ENCODE measurements at places on chromosomes 12 and 14.

DNA sequence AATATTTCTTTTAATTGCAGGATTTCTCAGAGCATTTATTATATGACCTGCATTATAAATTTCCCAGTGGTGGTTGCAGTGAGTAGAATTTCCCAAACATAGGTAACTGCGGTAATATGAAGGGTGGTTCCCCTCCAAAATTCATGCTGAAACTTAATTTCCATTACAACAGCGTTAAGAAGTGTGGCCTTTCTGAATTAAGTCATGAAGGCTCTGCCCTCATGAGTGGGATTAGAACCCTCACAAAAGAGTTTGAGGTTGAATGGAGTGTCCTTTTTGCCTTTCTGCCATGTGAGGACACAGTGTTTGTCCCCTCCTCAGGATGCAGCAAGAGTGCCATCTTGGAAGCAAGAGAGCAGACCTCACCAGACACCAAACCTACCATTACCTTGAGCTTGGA is 233.6 kb downstream of the KTN1 start:
- no peak for DNase-seq

DNA sequence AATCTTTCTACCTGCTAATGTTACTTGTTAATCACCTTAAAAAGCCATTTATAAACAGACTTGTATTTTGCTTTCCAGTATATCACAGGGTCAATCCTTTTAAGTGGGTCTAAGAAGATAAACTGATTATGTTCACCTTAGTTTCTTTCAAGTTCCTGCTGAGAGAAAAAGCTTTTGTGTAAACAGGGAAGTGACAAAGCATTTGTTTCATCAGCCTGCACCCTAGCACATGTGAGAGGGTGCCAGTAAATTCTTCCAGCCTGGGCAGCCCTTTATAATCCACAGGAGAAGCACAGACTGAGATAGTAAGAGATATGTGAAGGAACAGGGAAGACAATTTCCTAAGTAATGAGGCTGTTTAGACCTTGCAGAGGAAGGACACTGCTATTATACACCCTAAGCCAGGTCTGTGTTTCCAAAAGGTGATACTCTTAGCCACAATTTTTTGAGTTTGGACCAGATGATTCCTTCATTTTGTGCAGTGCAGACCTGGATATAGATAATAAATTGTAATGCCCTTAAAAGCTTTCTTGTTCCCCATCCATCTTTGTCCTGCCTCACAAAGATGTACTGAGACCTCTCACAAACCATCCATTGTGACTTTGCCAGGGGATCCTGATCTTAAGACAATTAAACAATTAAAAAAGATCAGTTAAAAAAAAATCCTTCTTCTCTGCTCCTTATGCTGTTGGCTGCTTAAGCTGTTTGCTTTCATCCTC is 150.7 kb downstream of the KTN1 start:
- no peak for DNase-seq

DNA sequence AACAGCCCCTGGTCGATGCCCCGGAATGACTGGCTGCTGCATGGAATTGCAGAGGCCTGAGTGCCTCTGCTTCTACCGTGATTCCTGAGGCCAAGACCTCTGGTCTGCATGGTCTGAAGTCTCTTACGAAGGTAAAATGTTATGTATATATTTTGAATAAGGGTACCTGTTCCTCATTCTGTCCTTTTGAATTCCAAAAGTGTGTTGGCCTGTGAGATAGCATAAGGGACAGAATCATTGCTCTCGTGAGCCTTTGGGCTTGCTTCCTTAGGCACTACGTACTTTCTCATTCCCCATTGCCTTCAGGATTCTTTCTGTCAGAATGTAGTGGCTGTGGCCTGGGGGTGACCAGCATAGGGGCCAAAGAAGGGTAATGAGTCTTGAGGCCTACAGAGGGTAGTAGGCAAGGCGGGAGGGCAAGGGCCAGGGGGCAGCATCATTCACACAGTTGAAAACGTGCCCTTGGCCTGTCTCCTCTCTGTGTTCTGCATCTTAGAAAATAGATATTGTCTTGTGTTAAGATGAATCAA is 19.5 kb downstream of the TRAF3 start:
- no peak for DNase-seq

DNA sequence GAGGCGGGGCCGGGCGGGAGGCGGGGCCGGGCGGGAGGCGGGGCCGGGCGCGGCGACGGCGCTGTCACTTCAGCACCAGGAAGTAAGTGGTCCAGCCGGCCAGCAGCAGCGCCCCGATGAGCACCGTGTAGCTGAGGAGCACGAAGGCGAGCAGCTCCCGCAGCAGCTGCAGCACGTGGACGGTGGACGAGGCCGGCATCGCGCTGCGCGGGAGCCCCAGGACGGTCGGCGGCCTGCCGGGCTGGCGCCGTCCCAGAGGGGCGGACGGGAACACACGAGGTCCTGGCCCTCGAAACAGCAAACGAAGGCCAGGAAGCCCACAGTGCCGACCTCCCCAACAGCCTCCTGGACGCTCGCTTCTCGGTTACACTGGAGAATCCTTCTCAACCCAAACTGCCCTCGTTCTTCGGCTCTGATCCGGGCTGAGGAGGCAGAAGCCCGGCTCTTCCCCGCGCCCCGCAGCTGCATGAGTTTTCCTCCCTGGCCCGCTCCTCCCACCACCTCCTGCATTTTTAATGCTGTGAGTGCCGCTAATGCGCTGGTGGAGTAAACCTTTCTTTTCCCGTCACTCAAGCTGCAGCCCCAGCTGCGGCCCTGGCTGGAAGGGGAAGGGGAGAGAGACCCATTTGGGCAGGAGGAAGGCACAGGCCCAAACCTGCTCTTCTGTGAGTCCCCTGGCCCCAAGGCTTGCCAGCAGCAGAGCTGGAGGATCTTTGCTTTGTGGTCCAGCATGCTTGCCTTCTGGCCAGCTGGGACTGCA is 694 bp upstream of the DIABLO start:
- no peak for DNase-seq

DNA sequence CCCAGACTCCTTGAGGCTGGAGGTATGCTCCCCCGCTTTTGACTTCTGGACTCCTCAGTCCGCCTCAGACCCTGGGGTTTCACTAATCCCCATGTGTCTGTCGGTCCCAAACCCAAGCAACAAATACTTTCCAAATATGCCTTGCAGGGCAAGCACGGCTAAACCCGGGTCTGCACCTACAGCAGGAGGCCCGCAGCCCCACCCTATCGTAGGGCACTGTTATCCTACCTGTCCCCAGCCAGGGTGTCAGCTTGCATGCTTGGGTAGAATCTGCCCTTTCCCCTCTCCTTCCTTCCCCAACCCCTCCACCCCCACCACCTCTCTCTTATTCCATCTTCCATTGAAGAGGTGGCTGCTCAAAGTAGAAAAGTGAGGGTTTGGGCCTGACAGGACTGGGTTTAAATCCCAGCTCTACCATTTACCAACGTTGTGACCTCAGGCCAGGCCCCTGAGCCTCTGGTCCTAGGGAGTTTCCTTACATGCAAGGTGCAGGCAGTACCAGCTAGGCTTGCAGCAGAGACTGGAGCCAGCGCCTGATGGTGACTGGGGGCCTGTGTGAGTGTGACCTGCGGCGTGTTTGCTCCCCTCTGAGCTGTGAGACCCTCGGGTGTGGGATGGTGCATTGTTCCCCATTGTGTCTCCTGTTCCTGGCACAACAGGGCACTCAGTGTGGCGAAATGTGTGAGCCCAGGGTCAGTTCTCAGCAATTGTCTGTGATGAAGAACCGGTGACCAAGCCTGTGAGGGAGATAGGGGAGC is 11.2 kb upstream of the EML1 start:
- DNase-seq: no peak

DNA sequence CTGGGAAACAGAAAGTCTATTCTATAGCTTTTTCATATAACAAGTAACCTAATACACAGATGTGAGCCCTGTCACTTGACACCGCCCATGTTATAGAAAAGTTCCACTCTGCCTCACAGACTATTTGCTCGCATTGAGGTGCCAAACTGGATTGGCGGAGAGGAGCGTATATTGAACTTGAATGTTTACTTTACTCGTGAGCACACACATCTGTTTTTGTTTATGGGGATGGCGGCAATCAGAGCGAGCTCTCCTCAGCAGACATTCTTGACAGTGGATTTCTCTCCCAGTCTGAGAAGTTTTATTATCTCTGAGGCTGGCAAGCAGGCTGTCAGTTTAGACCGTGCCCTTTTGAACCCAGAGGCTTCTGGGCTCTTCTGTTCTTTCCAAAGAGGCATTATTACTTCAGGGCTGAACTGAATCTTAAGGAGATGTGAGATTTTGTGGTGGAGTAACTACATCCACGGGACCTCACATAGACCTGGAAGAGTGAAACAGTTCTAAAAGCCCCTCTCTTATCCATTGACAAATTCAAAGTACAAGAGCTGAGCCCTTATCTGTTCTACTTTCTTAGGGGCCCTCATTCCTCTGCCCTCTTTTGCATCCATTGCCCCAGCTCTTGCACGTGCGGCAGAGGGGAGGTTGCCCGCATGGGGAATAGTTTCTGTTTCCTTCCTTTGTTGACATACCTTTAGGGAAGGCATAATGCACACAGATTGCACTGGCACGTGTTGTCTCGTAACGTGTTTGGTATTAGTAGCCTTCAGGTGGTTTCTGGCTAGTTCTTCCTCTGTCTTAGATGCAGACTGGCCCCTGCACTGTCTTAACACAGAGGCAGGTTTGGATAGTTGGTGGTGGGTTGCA is 68.2 kb downstream of the DRAM1 start:
- DNase-seq: no peak
